Activated CD4-positive, alpha-beta T cell treated with anti-CD3 and anti-CD28 coated beads, Interleukin-2, amount 50 U/mL, for 16 hours (primary cell): ENCODE measurements at places on chromosomes 6 and 20.

DNA sequence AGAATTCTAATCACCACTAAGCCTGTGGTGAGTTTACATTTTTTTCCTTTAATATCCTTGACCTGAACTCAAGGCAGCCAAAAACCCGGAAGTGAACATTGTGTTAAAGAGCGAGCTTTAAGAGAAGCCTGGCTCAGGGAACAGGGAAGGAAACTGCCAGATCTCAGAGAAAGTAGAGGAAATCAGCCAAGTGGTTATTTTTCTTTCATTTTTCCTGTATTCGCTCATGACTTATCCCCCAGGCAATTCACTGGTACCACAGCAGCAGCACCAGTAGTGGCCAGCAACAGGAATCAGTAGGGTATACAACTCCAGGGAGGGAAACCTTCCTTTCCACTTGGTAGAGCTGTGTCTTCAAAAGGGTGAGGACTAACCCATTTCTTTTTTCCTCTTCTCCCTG lies 89.6 kb upstream of the HMGCLL1 start:
- DNase-seq: no peak

DNA sequence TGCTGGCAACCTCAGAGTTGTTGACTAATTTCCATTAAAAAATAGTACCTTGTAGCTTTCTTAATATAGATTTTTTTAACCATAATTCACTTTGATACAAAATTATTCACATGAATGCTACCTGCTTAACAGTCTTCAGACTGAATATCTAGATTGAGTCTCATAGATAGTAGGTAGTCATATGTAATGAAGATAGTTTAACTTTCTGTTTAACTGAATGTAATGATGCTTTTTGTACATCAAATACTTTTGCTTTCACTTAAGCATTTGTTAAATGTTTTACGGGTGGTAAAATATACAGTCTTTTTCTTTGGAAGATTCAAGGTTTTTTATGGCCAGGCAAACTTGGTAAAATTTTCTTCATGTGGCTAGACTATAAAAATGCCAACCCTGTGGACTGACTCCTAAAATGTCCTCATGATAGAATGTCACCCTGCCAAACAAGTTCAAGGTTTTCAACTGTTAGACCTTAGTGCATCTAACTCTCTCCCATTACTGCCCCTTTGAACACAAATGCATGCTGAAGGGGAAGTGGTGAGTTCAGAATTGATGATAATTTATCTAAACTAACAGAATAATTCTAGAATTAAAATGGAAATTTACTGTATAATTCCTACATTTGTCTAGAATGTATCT lies 16.4 kb downstream of the TBPL1 start:
- no peak for DNase-seq

GRCh38 chr6:34705241-34705640 lies 8.7 kb upstream of the ILRUN start:
- DNase-seq: no peak

DNA sequence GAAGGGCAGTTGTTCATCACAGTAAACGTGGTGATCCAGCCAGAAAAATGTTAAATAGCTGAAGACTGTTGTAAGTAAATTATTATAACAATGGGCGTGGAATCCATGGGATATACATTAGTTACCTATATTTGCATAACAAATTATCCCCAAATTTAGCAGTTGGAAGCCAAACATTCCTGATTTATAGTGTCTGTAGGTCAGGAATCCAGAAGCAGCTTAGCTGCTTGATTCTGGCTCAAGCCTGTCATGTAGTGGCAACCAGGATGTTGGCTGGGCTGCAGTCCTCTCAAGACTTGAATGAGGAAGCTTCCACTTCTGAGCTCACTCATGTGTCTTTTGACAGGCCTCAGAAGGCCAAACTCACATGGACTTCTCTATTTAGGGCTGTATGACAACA lies 6.9 kb upstream of the ADGRB3 start:
- DNase-seq: no peak

GRCh38 chr20:2659547-2659946 lies 4.5 kb downstream of the IDH3B start:
- no peak for DNase-seq

- no peak for DNase-seq
Measured at GRCh38 chr6:151430886-151431285, 21.0 kb downstream of the RMND1 start.

GRCh38 chr6:118558464-118559217 lies 10.5 kb downstream of the PLN start:
- DNase-seq: peak; percentile 61

DNA sequence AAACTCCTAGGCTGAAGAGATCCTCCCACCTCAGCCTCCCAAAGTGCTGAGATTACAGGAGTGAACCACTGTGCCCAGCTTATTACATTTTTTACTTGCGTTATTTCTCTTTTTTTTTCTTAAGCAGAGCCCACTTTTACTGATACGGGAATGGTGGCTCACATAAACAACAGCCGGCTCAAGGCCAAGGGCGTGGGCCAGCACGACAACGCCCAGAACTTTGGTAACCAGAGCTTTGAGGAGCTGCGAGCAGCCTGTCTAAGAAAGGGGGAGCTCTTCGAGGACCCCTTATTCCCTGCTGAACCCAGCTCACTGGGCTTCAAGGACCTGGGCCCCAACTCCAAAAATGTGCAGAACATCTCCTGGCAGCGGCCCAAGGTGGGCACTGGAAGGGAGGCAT lies 10.5 kb downstream of the CAPN11 start:
- DNase-seq: no peak

DNA sequence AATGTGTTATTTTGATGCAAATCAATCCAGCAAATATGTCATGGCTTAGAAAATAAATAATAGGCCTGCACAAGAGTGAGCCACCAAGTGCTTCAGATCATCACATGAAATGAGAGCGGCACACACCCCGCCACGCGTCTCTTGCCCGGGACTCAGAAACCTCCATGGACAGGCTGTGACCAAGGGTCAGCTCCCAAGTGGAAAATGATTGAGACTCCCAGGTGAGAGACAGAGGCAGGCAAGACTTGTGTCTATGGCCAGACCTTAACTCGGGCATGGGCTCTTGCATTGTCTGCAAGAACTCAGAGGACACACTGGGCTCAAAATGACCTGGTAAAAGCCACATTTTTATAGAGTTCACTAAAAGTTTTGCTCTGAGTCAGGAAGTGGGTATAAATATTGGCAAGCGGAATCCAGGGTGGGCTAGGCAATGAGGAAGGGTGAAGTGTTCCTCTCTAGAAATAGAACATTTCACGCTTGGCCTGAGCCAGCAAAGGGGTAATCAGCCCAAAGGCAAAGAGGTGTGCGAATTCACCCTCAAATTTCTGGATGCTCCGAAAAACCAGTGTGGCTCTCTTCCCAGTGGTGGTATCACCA lies 30.7 kb upstream of the RIN2 start:
- no peak for DNase-seq

DNA sequence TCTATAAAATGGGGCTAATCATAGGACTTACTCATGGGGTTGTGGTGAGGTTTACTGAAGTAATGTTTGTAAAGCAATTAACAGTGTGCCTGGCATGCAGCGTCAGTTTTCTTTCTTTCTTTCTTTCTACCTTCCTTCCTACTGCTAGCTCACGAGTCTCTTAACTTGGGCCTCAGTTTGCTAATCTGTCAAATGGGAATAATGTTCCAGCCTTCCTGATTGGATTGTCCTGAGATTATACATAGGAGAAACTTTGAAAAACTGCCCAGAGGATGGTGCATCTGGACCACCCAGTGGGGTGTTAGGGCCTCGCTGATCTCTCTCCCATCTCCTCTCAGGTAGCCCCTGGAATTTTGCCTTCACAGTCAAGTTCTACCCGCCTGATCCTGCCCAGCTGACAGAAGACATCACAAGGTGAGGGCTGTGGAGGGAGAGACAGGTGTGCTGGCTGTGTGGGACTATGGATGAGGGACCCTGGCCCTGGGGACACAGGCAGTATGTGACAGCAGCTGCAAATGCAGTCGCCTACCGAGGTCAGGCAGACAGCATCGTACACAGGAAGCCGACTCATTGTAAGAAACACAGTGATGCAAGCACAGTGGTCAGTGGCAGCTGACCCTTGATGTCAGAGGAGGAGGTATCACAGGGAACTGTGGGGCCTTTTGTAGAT lies 27.5 kb downstream of the EPB41L1 start:
- peak; percentile 12 for DNase-seq

- no peak for DNase-seq
Measured at GRCh38 chr6:158906926-158907325, 87.8 kb upstream of the EZR start.

DNA sequence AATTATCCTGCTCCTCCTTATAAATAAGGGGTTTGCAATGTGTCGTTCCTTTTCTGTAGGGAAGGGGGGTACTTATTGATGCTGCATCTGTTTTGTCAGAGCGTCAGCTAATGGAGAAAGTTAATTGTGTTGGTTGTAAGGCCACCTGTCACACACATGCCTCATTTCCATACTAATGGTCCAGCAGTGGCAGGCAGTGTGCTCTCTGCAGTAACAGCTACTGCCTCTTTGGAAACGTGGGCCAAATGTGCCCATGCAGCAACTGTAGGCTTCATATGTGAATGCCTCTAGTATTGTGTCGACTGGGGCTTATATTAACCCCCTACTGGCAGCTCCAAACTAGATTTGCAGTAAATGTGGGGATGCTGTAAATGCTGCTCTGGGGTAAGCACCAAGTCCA lies 56.3 kb upstream of the OLIG3 start:
- no peak for DNase-seq

DNA sequence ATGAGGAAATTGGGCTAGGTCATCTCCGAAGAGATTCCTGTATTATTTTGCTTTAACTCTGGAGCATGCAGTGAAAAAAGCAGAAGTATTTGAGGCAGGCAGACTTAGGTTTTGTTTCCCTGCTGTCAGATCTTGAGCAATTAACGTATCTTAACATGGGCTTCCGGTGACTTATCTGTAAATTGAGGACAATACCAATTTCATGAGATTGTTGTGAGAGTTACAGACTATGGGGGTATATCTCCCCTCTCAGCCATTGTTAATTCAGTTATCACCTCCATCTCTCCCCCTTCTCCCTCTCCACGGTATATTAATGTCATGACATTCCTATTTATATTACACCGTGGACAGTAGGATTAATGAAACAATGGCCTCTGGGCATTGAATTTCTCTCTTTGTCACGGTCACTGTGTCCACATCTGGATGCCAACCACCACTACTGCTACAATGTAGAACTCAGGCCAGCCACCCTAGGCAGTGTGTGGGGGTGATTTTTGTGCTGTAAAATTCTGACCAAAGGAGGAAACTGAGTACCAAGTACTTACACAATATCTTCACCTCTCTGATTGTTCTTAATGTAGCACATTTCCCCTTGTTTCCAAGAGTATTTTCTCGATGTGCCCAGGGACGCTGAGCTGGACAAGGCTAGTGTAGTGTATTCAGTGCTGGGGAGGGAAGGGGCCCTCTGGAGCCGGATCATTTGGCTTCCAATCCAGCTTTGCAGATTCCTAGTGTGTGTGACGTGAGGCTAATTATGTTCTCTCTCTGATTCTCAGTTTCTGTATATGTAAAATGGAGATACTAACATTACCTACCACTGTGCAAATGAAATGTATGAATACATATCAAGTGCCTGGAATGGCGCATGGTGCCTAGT lies 77.2 kb downstream of the GCNT2 start:
- DNase-seq: no peak

DNA sequence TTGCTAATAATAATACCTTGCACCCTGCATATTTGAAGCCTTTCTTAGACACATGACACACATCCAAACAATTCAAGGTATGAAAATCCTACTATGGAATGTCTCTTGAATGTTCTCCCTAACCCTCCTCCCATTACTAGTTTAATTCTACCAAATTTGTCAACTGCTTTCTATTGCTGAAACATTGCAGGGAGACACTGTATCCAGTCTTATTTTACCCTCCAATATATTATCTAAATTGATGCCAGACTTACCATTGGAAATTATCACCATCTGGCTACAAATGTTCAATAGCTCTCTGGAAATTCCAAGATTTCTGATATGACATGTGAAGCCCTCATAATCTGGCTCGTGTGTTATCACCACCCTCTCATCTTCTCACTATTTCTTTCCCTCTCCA lies 1027.3 kb upstream of the CITED2 start:
- no peak for DNase-seq

DNA sequence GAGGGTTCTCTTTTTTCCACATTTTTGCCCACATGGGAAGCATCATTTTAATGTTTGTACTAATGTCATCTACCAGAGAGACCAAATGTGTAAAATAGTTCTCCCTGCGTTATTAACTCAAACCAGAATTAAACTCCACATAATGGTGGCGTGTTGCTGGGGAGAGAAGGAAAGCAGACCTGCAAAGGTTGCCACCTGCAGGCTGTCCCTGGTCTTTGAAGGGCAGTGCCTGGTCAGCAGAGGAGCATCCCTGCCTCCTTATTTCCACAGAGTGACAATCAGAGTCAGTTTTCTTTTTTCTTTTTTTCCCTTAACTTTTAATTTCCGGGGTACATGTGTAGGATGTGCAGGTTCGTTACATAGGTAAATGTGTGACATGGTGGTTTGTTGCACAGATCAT lies 214.5 kb downstream of the TBX18 start:
- DNase-seq: no peak

DNA sequence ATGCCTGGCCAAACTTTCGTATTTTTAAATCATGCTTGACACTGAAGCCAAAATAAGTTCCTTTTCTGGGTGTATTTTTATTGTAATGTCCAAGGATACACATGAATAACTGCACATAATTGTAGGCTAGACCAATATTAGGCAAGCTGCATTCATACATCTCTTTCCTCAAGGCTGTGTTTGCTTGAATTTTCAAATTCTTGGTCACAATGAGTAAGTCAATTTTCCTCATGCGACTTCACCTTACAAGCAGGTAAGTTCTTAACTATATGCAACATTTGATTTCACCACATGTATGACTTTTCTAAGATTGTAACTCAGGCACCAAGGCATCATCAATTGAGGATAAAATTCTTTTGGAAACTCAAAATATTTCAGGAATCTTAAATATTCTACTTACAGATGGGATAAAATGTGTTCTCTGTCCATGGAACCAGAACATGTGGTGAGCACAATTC lies 112.4 kb upstream of the ZNF217 start:
- no peak for DNase-seq

DNA sequence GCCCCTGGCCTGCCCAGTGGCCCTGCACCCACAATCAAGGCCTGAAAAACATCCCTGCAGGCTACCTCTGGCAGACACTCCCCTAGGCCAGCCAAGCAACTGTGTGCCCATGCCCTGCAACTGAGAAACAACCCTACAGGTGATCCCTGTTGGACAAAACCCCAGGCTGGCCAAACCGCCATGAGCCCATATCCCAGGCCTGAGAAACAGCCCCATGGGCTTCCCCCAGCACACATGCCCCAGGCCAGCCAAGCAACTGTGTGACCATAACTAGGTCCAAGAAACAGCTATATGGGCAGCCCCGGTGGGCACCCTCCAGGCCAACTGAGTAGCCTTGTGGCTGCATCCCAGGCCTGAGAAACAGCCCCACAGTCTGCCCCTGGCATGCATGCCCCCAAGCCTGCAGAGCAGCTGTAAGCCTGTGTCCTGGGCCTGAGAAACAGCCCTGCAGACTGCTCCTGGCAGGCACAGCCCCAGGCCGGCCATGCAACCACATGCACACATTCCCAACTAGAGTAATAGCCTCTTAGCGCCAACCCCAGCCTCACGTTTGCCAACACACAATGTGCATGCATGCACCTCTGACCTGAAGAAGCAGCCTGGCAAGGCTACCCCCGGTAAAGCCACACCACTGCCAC lies 41.0 kb upstream of the SRSF6 start:
- DNase-seq: no peak
